NCI-H226 (cell line): ENCODE measurements at places on chromosomes 2 and 18.

- DNase-seq = no peak
Measured at GRCh38 chr2:182891611-182892010, 25.2 kb upstream of the FRZB start.

- no peak for DNase-seq
Measured at GRCh38 chr2:39736640-39737039, 42.4 kb downstream of the THUMPD2 start.

- no peak for DNase-seq
Measured at GRCh38 chr2:71612581-71613402, 159.4 kb downstream of the DYSF start.

DNA sequence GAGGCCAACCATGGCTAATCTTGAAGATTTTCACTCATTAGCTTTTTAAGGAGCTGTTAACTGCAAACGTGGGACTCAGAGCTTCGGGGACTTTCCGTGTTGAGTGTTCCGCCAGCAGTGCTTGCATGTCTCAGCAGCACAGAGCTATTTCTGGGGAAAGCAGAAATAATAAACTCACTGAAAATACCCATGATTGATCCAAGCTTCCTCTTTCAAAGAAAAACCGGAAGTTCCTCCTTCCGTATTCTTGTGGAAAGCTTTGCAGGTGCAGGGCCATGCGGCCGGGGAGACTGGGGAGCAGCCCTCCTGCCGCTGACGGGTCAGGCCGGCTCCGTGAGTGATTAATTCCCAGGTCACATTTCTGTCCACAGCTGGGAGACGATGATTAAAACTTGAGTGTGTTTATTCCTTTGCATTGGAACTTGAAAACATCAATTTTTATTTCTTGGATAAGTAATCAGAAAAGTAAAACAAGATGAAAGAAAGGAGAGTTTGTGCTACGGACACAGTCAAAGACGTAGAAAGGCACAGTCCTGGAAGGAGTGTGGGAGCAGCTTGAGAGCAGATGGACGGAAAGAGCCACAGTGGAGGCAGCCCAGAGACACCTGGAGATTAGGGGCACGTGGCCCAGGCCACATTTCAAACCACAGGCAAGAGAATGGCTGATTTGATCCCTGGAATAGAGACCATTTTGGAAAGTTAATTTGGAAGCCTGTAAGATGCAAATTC is 54.2 kb upstream of the CTDP1 start:
- no peak for DNase-seq

DNA sequence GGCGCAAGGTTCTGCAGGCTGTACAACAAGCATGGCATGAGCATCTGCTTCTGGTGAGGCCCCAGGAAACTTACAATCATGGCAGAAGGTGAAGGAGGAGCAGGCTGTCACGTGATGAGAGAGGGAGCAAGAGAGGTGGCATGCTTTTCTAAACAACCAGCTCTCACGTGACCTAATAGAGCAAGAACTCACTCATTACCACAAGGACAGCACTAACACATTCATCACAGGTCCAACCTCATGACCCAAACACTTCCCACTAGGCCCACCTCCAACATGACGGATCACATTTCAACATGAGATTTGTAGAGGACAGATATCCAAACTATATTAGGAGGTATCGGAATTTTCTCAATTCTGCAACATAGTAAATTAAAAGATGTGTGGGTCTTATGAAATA is 108.8 kb upstream of the DLX2 start:
- peak; percentile 34 for DNase-seq

DNA sequence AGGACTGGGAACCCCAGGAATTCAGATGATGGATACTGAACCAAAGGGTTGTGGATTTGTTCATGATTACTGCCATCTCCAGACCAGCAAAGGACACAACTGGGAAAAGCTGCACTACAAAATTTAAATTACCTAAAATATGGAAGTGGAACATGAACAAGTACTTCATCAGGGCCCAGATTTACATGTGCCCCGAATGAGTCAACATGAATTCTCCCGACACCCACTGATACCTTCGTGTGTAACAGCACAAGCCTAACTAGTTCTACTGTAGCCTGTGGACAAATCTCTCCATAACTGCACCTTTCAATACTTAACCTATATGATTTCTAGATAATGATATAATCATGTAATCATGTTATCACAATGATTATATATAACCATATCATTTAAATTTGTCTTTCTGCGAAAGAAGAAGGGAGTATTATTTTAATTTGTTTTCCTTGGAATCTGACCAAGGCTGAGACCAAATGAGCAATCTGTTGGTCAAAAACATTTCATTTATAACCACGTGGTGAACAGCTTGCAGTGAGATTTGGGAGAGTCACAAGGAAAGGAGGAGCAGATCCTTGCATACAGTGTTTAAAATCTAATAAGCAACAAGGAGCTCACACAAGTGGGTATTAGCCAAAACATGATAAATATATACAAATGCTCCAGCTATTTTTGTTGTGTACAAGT is 70.5 kb downstream of the CACNB4 start:
- no peak for DNase-seq

DNA sequence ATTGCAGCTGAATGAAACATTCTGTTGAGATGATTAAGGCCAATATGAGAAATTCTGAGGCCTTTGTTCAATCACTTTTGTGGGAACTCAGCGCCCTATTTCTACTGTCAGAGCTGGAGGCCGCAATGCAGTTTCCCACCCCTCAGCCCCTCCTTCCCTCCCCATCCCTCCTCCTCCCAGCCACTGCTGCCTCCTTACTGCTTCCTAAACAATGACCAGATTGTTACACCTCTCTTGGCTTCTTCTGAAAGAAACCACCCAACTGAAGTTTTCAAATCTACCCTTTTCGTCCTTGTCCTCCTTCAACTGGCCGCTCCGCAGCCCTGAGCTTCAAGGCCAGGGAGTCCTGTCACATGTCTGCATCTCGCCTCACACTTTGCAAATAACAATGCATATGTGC is 36.7 kb upstream of the MAPK4 start:
- DNase-seq = no peak

- no peak for DNase-seq
Measured at GRCh38 chr2:126241001-126241400, 415.0 kb upstream of the GYPC start.

GRCh38 chr18:55085557-55086285 is 126.5 kb upstream of the CCDC68 start:
- DNase-seq = no peak

DNA sequence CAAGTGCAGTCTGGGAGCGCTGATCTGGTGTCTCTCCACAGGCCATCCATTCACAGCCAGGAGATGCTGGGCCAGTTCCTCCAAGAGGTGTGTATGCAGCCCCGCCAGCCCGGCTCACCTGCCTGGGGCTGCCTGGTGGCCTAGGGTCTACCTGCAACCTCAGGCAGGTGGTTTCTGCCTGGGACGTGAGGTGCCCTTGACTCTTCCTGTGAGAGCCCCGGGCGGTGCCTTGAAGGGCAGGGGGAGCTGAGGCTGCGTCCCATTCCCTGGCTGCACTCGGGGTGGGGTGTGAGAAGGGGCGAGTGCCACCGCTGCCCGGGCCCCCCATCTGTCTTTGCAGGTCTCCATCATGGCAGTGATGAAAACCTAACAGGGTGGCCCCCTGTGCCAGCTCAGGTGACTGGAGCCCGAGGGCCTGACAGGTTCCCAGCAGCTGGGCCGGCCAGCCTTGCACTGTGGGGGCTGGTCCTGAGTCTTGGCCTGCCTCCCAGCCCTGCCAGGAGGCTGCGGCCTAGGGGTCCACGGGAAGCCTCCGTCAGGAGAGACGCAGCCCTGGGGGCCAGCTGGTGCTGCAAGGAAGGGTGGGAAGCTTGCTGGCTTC is 11.9 kb downstream of the CAPN10 start:
- DNase-seq = no peak

GRCh38 chr2:28344756-28345373 is 47.8 kb upstream of the FOSL2 start:
- DNase-seq = no peak

DNA sequence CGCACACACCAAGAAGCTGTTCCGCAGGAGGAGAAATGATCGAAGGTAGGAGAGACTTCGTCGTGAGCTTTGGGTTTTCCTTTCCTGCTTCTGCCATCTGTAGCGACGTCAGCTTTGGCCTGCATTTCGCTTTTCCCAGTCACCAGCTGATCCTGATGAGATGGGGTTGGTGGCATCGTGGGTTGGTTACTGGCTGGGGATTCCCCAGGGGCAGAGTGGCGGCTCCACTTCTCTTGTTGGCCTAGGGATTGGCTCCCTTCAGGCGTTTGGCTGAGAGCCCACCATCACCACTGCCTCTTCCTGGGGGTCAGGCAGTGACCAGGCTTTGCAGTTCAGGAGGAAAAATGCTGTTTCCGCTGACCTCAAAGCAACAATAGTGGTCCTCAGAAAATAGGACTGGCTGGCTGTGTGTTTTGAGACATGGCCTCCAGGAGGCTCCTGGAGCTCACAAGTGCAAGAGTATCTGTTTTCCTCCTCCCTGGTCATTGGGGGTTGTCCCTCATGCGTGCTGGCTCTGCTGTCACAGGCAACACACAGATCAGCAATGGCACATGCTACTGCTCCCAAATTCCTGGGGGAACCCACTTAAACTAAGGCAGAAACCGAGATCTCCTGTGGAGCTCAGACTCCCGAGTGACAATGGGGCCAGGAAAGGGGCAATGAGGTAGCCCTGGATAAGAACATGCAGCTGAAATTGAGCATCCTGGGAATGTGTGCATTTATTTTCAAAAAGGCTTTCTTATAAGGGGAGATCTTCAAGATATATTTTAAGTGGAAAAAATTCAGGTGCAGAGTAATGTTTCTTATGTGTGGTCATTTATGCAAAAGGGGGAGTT is 173.0 kb downstream of the CTIF start:
- DNase-seq = no peak

DNA sequence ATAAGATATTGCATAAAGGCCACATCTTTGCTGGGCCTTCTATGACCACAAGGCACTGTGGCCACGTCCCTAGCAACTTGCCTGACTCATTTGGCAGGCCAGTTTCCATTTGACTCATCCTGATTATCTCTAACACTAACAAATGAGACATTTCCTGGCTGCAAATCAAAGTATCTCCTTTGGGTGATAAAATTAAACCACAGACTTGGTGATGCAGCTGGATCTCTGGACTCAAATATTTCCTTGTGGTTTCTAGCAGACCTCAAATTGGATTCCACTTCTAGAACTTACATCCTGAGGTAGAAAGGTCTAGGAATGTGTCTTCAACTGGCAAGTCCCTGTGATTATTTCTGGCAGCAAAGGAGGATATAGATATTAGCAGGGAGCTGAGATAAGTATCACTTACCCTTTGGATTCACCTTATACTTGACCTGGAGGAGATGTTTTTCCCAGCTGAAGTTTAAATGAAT is 167.9 kb upstream of the NXPH2 start:
- DNase-seq = peak; percentile 99

- DNase-seq = no peak
Measured at GRCh38 chr2:226184540-226184939, 615.1 kb downstream of the IRS1 start.

DNA sequence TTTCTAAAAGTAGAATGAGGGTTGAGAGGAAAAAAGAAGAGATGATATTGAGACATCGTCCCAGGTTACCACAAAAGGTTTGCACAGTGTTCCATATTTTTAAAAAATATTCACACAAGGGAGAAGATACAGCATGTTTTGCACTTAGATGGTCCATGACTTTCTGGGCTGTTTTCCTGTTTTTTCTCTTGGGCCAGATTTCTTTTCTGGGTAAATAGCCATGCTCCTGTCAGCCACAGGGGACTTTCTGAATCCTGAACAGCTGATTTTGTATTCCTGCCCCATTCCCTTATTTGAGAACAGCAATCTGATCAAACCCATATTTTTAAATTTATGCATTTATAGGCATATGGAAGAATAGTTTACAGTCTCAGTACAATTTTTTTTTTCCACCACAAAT is 185.9 kb upstream of the NRP2 start:
- DNase-seq = no peak

DNA sequence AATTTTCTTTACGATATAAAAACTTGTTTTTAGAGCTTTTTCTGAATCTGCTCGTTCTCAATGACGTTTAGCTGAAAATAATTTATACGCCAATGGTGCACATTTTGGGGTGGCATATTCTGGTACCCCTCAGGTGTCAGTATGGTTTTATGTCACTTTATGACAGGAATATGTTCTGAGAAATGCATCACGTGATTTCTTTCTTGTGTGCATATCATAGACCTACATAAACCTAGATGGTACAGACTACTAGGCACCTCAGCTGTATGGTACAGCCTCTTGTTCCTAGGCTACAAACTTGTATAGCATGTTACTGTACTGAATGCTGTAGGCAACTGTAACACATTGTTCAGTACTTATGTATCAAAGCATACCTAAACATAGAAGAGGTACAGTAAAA is 68.2 kb downstream of the TMEM17 start:
- no peak for DNase-seq

DNA sequence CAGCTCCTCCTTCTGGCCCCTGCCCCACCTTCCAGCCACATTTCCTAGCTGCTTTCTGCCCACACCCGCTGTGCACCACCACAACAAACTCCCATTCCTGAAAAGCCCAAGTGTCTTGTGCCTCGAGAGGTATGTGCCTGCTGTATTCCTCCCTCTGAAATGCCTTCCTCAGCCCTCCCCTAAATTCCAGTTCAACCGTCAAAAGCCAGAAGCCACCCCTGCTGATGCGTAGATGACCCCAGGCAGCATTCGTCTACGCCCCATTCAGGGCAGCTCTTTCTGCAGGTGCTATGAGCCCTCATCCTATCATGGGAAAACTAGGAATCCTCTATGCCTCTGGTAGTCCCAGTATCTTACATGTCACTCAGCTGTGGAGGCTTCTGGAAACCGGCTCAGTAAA is 71.7 kb downstream of the DNMT3A start:
- no peak for DNase-seq

GRCh38 chr18:58828399-58829121 is 36.1 kb upstream of the ZNF532 start:
- DNase-seq = no peak

GRCh38 chr2:85913884-85914881 is 25.4 kb upstream of the ST3GAL5 start:
- no peak for DNase-seq

DNA sequence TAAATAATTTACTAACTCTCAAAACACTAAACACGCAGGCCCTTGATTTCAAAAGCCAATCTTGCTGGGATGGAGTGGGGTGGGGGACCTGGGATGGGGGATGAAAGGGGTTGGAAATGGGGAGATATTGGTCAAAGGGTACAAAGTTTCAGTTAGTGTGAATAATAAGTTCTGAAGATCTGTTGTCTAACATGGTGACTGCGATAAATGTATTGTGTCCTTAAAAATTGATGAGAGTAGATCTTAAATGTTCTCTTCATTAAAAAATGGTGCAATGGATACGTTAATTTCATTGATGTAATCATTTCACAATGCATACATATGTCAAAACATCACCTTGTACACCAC is 505 bp upstream of the ACYP2 start:
- DNase-seq = no peak

GRCh38 chr2:189178054-189178453 is 1.5 kb downstream of the COL5A2 start:
- no peak for DNase-seq

DNA sequence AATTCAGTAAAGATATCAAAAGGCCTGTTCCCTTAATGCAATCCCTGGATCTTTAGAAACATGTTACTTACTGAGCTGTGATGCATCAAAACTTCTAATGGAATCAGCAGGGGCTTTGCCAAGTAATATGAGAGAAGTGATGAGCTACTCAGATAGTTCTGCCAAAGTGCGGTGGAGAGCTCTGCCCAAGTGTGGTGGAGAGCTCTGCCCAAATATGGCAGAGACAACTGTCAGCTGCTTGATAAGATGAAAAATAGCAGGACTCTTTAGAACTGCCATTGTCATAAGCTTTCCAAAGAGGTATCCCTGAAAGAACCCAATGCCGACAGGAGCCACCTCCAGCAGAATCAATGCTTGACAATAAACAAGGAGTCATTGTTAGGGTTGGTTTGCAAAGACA is 167.9 kb upstream of the SLC39A10 start:
- DNase-seq = no peak
